ENCODE measurements at places on chromosomes 12 and 14. TPM values are rescaled to one million over a fixed set of nuclear protein-coding genes. Genes with fewer than 3 reads are reported as not detected.

- H3K27me3 ChIP-seq = no peaks in the 10 kb centered on the region
- H3K4me1 ChIP-seq = peaks cover 51% of the 10 kb centered on the region
- H3K4me3 ChIP-seq = no peak overlapping the region
- DNase-seq = no peak
- H3K27ac ChIP-seq = no peak overlapping the region
Measured at GRCh38 chr12:96240656-96241055, 46.5 kb downstream of the ELK3 start.

DNA sequence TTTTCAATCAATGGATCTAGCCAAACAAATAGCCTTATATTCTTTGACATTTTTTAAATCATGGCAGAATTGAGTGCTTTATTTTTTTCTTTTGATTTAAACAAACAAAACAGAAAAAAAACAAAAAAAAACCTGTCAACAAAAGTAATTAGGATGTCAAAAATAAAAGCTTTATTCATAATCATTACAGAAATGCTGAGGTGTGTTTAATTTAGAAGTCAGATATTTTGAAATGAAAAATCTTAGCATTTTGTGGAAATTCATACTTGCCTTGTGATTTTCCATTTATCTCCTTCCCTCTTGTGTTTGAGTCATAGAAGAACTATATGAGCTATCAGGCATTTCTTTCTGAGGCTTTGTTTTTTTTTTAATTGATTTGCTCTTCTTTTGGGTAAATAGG lies 387.0 kb upstream of the STXBP6 start:
- no peak overlapping the region for H3K4me3 ChIP-seq
- no peaks in the 10 kb centered on the region for H3K4me1 ChIP-seq
- no peaks in the 10 kb centered on the region for H3K36me3 ChIP-seq
- H3K27ac ChIP-seq = no peak overlapping the region
- H3K27me3 ChIP-seq = no peaks in the 10 kb centered on the region

GRCh38 chr12:4286771-4287317 lies 13.3 kb downstream of the CCND2 start:
- peak overlapping the region; percentile 48 for H3K27ac ChIP-seq
- H3K4me3 ChIP-seq = no peak overlapping the region
- peaks cover 68% of the 10 kb centered on the region for H3K4me1 ChIP-seq

Gene SERPINA9
- not detected for total RNA-seq

Gene HOXC11
- total RNA-seq = not detected

GRCh38 chr12:82525616-82526015 lies 161.1 kb upstream of the TMTC2 start:
- H3K36me3 ChIP-seq = no peaks in the 10 kb centered on the region
- H3K27ac ChIP-seq = no peak overlapping the region
- H3K4me3 ChIP-seq = no peak overlapping the region
- no peaks in the 10 kb centered on the region for H3K27me3 ChIP-seq
- H3K4me1 ChIP-seq = no peaks in the 10 kb centered on the region

- no peaks in the 10 kb centered on the region for H3K36me3 ChIP-seq
- H3K27ac ChIP-seq = peak overlapping the region; percentile 86
- peaks cover 20% of the 10 kb centered on the region for H3K27me3 ChIP-seq
- peak overlapping the region; percentile 83 for H3K4me3 ChIP-seq
- DNase-seq = no peak
Measured at GRCh38 chr14:34060651-34060999, 109.8 kb upstream of the EGLN3 start.

DNA sequence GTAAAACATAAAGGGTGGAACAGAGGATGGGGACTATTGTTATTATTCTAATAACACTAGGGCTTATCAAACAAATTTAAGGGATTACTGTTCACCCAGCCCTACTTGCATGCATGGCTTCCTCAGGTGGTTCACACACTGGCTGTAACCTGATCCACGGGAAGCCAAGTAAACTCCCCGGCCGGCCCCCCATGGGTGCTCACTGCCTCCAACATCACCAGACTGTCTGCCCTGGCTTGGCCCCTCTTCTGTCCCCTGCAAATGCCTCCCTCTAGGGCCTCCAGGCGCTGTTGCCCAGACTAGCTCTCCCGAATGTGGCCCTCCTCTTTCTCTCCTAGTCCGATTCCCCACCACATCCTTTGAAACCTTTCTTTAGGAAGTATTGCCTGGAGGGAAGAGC lies 18.6 kb downstream of the FAIM2 start:
- H3K27me3 ChIP-seq = peaks cover 6% of the 10 kb centered on the region
- H3K36me3 ChIP-seq = no peaks in the 10 kb centered on the region
- H3K4me3 ChIP-seq = no peak overlapping the region
- no peaks in the 10 kb centered on the region for H3K4me1 ChIP-seq
- H3K27ac ChIP-seq = no peak overlapping the region

DNA sequence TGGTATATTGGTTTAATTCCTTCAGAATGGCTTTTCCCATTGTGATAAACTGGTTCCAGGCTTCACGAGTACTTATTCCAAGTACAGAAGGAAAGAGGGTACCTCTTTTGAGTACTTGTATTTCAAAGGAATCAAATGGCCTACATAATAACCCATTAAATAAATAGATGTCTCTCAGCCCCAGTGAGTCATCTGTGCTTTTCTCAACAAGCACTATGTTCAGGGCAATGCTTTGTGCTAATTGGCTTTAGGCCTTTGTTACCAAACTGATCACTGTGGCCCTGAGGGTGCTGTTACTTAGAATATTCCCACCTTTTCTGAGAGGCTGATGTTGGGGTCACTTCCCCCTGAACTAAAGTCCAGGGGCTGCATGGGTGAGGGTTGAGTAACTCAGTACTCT lies 107.1 kb downstream of the LRRK2 start:
- H3K36me3 ChIP-seq = no peaks in the 10 kb centered on the region
- no peaks in the 10 kb centered on the region for H3K27me3 ChIP-seq
- DNase-seq = no peak
- H3K4me1 ChIP-seq = no peaks in the 10 kb centered on the region
- H3K27ac ChIP-seq = no peak overlapping the region
- no peak overlapping the region for H3K4me3 ChIP-seq

DNA sequence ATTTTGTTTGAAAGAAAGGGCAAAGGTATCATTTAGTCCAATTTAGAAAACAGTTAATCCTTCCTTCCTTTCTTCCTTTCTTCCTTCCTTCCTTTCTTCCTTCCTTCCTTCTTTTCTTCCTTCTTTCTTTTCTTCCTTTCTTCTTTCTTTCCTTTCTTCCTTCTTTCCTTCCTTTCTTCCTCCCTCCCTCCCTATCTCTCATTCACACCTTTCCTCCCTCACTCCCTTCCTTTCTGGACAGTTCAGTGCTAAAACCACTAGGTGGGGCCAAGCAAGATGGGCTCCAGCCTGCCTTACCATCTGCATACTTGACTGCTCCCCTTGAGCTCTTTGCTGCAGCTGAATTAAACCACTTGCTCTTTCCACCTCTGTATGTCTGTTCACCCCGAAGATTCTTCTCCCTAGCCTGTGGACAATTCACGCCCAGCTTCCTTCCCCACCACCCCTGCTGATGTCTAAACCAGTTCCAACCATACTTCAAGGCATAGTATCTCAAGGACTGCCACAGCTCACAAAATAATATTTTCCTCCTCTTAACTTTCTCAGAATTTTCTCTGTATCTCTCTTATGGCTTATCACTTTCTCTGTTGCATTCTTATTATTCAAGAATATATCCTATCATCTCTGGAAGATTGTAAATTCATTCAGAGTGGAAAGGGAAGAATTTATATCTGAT lies 78.0 kb downstream of the DBX2 start:
- H3K4me1 ChIP-seq = peaks cover 4% of the 10 kb centered on the region
- peaks cover 10% of the 10 kb centered on the region for H3K27me3 ChIP-seq
- H3K4me3 ChIP-seq = no peak overlapping the region
- DNase-seq = no peak
- H3K27ac ChIP-seq = no peak overlapping the region

- no peaks in the 10 kb centered on the region for H3K36me3 ChIP-seq
- DNase-seq = no peak
- H3K27ac ChIP-seq = no peak overlapping the region
Measured at GRCh38 chr14:24875203-24875838, 174.6 kb downstream of the STXBP6 start.

DNA sequence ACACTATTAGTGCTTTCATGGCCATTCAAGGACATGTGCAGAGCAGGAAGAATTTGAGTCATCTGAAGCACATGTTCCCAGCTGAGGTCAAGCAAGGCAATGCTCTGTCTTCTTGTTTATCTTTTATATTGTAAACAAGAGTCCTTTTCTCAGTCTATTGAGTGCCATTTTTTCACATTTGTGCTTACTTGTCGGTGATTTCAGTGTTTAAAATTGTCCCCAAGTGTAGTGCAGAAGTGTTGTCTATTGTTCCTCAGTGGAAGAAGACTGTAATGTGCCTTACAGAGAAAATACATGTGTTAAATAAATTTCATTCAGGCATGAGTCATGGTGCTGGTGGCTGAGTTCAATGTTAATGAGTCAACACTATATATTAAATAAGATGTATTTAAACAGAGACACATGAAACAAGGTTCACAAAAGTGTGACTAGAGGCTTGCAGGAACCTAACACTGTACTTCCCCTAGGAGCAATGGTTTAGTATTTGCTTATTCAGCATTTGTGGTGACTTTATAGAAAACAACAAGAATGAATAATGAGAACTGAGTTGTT lies 391.1 kb downstream of the LRIG3 start:
- H3K36me3 ChIP-seq = no peaks in the 10 kb centered on the region
- no peak overlapping the region for H3K4me3 ChIP-seq
- H3K27ac ChIP-seq = no peak overlapping the region
- DNase-seq = no peak
- no peaks in the 10 kb centered on the region for H3K4me1 ChIP-seq

- H3K27ac ChIP-seq = no peak overlapping the region
- H3K4me1 ChIP-seq = peaks cover 6% of the 10 kb centered on the region
- H3K36me3 ChIP-seq = peaks cover 46% of the 10 kb centered on the region
- H3K4me3 ChIP-seq = no peak overlapping the region
- H3K27me3 ChIP-seq = no peaks in the 10 kb centered on the region
- DNase-seq = no peak
Measured at GRCh38 chr12:119807380-119807779, 69.7 kb downstream of the CIT start.

- H3K4me1 ChIP-seq = peaks cover 26% of the 10 kb centered on the region
- no peak overlapping the region for H3K4me3 ChIP-seq
- peak overlapping the region; percentile 25 for H3K27ac ChIP-seq
- peaks cover 8% of the 10 kb centered on the region for H3K27me3 ChIP-seq
- DNase-seq = no peak
Measured at GRCh38 chr14:75205591-75205990, 29.2 kb upstream of the TMED10 start.

- DNase-seq = no peak
- no peaks in the 10 kb centered on the region for H3K4me1 ChIP-seq
- peaks cover 24% of the 10 kb centered on the region for H3K27me3 ChIP-seq
- H3K36me3 ChIP-seq = no peaks in the 10 kb centered on the region
- H3K27ac ChIP-seq = no peak overlapping the region
Measured at GRCh38 chr14:74444866-74445265, 18.9 kb upstream of the SYNDIG1L start.

GRCh38 chr12:88952562-88952942 lies 372.3 kb upstream of the KITLG start:
- no peaks in the 10 kb centered on the region for H3K36me3 ChIP-seq
- H3K4me3 ChIP-seq = no peak overlapping the region
- no peak for DNase-seq
- H3K4me1 ChIP-seq = no peaks in the 10 kb centered on the region
- no peak overlapping the region for H3K27ac ChIP-seq

Gene EGLN3
- total RNA-seq = 16.0 TPM

- no peaks in the 10 kb centered on the region for H3K36me3 ChIP-seq
- no peak overlapping the region for H3K27ac ChIP-seq
- no peak overlapping the region for H3K4me3 ChIP-seq
- H3K27me3 ChIP-seq = peaks cover 5% of the 10 kb centered on the region
- H3K4me1 ChIP-seq = no peaks in the 10 kb centered on the region
Measured at GRCh38 chr14:96191841-96192462, 12.7 kb upstream of the BDKRB2 start.

GRCh38 chr12:67578976-67579661 lies 69.4 kb upstream of the DYRK2 start:
- H3K27ac ChIP-seq = peak overlapping the region; percentile 47
- no peak for DNase-seq
- no peak overlapping the region for H3K4me3 ChIP-seq

Measured in activated T-helper 2 cell treated with anti-CD3 and anti-CD28 coated beads, Interferon-gamma antibody, Interleukin-2, Interleukin-4, amounts not matched to agents 10 μg/mL and 5 μg/mL and 100 μg/mL, durations not matched to agents 14 hours and 24 hours and 36 hours (primary cell).